ENCODE measurements at places on chromosomes 6 and 20.

DNA sequence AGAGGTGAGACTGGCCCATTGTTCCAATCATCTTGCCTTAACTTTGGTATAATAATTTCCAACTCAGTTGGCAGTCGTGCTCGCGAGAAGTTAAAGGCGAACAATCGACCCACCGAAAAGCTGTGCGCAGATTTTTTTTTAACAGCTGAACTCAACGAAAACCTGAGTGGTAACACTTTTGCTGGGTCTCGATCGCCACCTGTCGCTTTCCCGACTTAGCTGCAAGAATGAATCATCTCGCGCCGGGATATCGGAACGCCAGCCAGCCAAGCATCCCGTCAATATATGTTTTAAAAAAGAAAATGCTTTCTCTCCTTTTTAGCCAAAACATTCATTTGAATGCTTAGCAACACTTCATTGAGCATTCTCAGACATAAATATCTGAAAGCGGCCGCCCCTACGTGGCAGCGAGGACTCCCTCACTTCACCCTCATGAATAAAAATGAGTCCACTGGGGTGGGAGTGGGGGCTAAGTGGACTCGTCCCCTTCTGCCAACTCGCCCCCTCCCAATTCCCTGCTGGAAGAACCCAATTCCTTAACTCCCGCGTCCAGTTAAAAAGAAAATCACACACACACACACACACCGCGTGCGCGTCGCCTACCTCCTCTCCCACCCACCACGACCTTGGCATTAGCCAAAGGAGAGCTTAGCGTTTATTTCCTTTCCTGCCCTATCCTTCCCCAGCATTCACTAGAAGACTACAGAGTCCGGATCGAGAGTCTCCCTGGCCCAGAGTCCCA, 1.5 kb downstream of the COL12A1 start:
- DNase-seq, result no peak

- DNase-seq, result no peak
These were observed 34.8 kb upstream of the BAG2 start for GRCh38 chr6:57137350-57137749.

- no peak for DNase-seq
These were observed 1158.7 kb upstream of the EYS start for GRCh38 chr6:66865771-66866170.

DNA sequence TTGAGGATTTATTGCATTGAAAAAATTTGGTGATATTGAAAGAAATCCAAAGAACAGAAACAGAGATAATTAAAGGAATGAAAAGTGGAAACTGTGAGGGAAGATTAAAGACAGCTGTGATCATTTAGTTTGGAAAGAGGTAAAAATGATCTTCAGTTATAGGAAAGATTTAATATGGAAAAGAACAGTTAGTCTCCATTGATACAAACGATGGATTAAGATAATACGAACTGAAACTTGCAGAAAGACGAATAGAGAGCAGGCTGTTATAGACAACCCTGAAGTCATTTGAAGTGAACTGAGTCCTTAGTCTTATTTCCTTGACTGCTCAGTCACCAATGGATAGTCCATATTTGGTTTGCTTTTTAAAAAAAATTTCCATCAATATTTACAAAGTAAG, 360.0 kb downstream of the NKAIN2 start:
- no peak for DNase-seq

DNA sequence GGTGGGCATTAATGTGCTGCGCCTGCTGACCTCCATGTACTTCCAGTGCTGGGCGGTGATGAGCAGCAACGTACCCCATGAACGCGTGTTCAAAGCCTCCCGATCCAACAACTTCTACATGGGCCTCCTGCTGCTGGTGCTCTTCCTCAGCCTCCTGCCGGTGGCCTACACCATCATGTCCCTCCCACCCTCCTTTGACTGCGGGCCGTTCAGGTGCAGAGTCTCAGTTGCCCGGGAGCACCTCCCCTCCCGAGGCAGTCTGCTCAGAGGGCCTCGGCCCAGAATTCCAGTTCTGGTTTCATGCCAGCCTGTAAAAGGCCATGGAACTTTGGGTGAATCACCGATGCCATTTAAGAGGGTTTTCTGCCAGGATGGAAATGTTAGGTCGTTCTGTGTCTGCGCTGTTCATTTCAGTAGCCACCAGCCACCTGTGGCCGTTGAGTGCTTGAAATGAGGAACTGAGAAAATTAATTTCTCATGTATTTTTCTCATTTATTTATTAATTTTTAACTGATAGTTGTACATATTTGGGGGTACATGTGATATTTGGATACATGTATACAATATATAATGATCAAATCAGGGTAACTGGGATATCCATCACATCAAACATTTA, 35.2 kb upstream of the NOP56 start:
- no peak for DNase-seq

GRCh38 chr6:26224940-26225847, 138.0 kb downstream of the HFE start:
- DNase-seq, result no peak

DNA sequence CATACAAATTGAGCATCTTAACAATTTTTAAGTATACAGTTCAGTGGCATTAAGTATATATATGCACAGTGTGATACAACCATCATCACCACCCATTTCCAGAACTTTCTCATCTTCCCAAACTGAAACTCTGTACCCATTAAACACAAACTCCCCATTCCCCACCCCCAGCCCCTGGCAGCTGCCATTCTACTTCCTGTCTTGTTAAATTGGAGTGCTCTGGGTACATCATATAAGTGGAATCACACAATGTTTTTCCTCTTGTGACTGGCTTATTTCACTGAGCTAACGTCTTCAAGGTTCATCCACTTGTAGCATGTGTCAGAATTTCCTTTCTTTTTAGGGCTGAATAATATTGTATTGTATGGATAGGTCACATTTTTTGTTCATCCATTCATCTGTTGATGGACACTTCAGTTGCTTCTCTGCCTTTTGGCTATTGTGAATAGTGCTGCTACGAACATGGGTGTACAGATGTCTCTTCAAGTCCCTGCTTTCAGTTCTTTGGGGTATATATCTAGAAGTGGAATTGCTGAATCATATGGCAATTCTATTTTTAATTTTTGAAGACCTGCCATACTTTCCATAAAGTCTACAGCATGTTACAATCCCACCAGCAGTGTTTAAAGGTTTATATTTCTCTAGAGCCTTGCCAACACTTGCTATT, 19.6 kb upstream of the RREB1 start:
- no peak for DNase-seq
